ENCODE measurements at places on chromosomes 12 and 14. TPM values are rescaled to one million over a fixed set of nuclear protein-coding genes. Genes with fewer than 3 reads are reported as not detected.

Gene KERA
- 81.0 TPM for total RNA-seq

DNA sequence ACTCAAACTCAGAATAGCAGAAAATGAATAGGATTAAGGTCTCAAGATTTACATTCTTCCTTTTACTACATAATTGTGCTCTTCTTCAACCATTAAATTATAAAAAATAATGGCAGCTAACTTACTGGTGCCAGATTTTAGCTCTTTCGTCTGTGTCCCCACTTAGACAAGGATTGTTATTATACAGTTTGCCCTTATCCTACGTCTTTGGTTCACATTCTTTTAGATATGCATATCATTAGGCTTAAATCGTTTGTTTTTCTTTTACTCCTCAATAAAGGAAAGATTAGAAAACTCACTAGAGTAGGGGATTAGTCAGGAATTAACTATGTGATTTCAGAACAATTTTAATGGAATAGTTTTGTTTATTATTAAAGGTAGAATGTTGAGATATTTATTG is 129.6 kb upstream of the GARIN2 start:
- DNase-seq = no peak

Gene CALCOCO1
- 137 TPM for total RNA-seq

Gene NPFF
- total RNA-seq = not detected

DNA sequence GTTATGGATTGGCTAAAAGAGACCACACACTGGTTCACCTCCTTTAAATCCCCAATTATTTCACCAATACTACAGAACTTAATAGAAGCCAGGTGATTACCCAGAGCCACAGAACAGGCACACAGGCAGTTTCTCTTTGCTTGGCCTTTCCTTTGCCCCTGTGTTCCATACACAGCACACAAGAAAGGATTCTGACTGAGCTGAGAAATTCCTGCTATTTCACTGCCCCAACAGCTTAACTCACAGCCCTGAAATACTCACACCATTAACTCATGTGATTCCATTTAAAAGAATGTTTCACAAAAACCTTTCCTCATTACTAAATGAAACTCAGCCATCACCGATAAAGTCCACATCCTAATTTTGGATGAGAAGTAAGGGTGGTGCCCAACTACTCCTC is 133.6 kb downstream of the MED13L start:
- no peak for DNase-seq

DNA sequence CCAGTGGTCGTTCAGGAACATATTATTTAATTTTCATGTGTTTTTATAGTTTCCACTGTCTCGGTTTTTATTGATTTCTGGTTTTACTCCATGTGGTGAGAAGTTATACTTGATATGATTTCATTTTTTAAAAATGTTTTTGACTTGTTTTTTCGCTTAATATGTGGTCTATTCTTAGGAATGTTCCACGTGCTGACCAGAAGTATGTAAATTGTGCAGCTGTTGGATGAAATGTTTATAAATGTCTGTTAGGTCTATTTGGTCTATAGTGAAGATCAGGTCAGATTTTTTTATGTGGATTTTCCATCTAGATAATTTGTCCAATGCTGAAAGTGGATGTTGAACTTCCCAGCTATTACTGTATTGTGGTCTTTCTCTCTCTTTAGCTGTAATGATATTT is 433.8 kb upstream of the MIS18BP1 start:
- DNase-seq = no peak

DNA sequence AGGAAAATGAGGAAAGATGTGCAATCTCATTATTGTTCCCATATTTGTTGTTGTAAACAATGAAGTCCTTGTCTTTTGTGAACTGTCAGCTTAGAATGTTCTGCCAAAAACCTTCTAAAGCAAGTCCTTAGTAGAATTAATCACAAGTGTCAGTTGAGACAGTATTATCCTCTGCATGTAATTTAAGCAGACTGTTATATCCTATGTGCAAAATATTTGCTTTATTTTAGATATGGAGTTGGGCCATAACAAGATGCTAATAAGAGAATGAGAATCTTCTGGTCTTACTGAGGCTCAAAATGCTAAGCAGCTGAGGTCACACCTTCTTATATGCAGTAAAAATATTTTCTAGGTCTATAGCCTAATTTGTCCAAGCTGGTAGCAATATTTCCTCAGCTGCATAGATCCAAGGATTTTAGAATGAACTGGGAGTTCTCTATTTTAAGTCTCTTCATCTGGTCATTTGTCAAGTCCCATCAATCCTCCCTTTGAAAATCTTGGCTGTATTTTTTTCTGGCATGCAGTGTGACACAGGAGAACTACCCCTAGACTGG is 222.3 kb upstream of the NAV3 start:
- peak; percentile 61 for DNase-seq

DNA sequence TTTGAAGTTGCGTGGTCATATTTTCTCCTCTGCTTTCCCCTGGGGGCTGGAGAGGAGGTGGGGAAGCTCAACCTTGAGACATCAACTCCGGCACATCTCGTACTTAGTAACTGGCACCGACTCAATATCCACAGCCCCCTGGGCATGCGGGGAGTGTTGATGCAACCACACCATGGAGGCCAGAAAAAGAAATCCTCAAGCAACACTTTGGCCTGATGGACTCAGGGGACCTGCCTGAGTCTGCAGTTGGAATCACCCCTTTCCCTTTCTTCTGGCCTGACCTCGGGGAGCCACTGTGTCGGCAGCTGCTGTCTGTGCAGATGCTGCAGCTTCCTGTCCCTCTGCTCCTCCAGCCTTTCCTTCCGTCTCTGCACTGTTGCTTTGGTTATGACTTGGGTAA is 11.4 kb upstream of the AACS start:
- DNase-seq = no peak

DNA sequence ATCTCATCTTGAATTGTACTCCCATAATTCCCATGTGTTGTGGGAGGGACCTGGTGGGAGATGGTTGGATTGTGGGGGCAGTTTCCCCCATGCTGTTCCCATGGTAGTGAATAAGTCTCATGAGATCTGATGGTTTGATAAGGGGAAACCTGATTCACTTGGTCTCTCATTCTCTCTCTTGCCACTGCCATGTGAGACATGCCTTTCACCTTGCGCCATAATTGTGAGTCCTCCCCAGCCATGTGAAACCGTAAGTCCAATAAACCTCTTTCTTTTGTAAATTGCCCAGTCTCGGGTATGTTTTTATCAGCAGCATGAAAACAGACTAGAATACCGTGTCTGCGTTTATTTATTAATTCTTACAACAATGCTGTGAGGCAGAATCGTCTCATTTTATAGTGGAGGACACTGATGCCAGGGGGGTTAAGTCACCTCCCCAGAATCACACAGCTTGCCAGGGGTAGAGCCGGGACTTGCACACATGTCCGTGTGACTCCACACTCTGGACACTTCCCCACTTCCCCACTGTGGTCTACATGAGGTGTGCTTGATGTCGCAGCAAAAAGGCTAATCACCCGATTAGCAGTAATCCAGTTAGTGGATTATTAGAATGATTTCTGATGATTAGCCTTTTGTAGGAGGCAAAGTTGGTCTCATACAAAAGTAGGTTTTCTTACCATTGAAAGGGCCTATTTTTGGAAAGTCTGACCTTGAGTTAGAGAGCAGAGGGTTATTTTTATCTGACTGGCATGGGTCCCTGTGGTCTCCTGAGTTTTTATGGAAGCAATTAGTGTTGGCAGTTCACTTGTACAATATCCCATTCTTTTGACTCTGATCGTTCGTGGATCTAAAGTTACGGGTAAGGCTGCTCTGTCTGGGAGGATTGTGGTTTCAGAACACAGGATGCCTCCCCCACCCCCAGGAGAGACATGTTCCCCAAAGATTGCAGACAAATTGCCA is 47.4 kb upstream of the BCL7A start:
- no peak for DNase-seq

GRCh38 chr14:63717702-63718101 is 10.2 kb downstream of the SGPP1 start:
- peak; percentile 7 for DNase-seq

GRCh38 chr12:106672314-106673025 is 89.7 kb downstream of the RFX4 start:
- peak; percentile 12 for DNase-seq

DNA sequence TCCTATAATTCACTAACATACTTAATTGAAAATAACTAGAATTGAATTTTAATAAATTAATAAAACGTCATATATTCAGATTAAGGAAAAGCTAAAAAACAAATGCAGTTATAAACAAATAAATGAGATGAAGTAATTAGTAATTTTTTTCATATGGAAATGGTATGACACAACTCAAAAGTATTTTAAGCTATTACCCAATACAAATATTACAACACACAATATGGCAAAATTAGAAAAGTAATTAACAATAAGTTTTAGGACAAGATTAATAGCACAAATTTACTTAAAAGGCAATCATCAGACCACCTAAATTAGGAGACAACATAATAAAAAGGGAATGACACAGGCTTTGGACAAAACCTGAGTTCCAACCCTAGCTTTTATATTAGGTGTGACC is 81.7 kb downstream of the EEA1 start:
- no peak for DNase-seq

- DNase-seq = peak; percentile 31
Measured at GRCh38 chr12:24363177-24363754, 413.8 kb upstream of the SOX5 start.

GRCh38 chr12:108622921-108623514 is 10.7 kb downstream of the SELPLG start:
- DNase-seq = no peak

DNA sequence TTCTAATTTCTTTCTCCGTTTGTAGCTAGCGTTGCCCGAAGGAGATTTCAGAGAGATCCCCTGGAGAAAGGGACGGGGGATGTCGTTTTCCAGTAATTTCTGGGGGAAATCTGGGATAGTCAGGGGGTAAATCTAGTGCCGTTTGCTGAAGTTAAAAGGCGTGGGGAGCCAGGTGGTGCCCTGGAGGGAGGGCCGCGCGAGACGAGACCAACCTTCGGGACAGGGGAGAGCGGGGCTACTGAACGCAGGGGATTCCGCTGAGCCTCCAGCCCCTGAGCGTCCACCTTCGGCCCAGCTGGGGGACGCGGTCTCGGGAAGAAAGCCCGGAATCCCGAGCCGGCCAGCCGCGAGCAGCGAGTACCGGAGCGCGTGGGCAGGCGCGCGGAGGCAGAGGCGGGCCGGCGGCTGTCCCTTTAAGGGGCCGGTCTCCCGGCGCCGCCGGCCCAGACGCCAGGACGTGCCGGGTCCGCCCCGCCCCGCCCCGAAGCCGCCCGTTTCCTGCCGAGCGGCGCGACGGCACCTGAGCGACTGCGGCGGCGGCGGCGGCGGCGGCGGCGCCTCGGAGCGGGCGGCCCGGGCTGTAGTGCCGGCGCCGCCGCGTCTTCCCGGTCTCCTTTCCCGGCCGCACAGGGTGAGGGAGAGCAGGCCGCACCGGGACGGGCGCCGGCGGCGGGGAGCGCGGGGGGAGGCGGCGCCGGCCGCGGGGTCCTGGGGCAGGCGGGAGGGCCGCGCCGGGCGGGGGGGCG is at the start of gene KTN1:
Gene KTN1, plus strand, starts transcription at position 484 of the 746 bp plus-strand sequence. CDS start 31,842 bp downstream, outside the sequence.
- DNase-seq = peak; percentile 92

Gene DHRS7
- total RNA-seq = 82.8 TPM

GRCh38 chr12:113318046-113318656 is 16.8 kb downstream of the SLC8B1 start:
- no peak for DNase-seq

Gene ENDOU
- total RNA-seq = 16.4 TPM

Gene OLR1
- 1.2 TPM for total RNA-seq

GRCh38 chr14:72810201-72810600 is 83.7 kb downstream of the DPF3 start:
- no peak for DNase-seq

Gene DPPA3
- total RNA-seq = not detected

DNA sequence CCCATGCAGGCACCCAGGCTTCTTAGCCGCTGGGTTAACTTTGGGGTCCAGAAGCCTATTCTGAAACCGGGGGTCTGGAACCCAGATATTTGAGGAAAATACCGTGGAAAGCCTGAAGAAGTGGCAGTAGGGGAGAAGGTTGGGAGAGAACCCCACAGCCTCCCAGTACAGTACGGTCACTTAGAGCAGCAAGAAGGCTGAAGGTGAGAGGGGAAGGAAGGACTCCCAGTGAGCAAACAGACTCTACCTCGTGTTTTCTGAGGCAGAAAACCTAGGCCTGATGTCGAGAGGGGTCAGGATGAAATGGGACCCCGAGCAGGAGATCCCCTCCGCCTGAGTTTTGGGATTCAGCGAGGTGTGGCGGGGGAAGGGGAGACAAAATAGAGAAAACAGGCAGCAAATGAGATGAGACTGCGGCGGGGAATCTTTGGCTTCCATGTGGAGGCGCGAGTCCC is 10.7 kb upstream of the CALCOCO1 start:
- no peak for DNase-seq

DNA sequence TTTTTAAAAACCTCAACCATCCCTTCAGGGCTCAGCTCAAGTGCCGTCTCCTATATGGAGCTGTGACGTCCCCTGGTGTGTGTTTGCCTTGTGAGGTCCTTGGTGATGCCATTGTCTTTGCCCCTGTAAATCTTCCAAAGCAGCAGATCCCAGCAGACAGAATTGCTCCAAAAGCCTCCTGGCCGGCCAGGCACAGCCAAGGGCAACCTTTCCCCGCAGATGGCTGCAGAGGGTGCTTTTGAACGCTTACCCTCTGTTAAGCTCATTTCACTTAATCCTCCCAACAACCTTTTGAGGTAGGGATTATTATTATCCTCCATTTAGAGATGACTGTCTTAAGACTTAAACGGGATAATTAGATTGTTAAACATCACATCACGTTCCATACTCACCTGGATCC is 51.4 kb downstream of the RFX4 start:
- no peak for DNase-seq

DNA sequence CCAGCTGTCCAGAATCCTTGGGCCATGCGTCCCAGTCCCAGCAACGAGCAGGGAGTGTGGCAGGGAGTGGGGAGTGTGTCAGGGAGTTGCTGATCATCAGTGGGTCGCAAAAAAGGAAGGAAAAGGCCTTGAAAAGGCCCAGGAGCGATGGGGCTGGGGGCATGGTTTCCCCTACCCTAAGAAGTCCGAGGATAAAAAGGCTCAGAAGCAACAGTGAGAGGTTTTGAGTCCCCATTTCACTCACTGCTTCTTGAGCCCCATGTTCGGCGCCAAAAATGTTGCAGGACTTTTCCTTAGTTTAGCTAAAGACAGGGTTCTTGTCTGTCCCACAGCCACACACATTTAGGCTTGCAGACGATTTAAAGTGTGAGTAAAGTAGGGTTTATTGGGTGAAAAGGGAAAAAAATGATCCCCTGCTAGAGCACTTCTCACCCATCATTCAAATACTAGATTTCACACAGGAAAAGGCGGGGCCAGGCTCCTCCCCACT is 189.5 kb downstream of the KCNC2 start:
- DNase-seq = no peak

DNA sequence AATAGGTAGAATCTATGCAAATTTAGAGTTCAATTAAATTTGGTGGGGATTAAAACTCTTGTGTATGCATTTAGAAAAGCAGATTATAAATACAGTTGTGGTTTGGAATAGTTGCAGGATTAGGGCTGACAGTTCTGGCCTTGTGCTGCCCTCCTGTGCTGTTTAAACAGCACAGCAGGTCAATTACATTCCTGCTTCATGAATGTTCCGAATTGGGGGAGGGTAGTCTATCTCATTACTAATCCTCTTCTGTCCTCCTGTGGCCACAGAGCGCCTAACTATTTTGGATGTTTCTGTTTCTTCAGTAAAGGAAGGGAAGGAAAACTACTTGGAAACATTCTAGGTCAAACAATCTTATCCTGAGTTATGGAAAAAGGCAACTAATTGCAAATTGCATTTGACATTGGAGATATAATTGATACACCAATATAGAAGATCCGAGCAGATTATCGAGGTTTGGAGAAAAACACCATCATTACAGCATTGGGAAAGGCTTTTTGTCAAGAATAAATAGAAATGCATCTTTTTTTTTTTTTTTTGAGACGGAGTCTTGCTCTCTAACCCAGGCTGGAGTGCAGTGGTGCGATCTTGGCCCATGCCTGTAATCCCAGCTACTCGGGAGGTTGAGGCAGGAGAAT is 8.7 kb upstream of the GPR19 start:
- DNase-seq = peak; percentile 90

- DNase-seq = no peak
Measured at GRCh38 chr12:77031745-77032144, 33.6 kb downstream of the E2F7 start.
